Left ventricle myocardium inferior (tissue), 1 donor: ENCODE measurements at places on chromosomes 1 and 21.

GRCh38 chr1:13935336-13935735, 235.3 kb downstream of the PRDM2 start:
- DNase-seq, result no peak

DNA sequence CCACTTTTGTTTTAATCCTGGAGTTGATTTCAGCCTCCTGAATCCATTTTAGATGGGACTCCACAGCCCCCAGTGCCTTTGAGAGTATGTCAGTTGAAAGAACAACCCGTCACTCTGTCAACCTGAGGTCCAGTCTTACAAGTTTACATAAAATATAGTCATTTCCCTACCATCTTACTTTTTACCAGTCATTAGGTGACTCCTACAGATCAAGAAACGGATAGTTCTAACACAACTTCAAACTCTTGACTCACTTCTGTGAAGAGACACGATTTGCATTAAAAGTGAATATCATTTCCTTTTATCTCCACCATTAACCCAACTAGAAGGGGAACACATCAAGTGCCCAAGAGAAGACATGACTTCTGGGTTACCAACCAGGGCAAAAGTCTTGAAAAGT, 147.1 kb downstream of the NTPCR start:
- no peak for DNase-seq

- no peak for DNase-seq
These were observed 642.9 kb downstream of the AMY1C start for GRCh38 chr1:104392552-104392951.

GRCh38 chr1:38076455-38076854, 29.9 kb upstream of the POU3F1 start:
- no peak for DNase-seq

- peak; percentile 66 for DNase-seq
These were observed 2.6 kb downstream of the ADAMTS5 start for GRCh38 chr21:26964170-26964778.
